ENCODE measurements at places on chromosomes 1 and 21. TPM values are rescaled to one million over a fixed set of nuclear protein-coding genes. Genes with fewer than 3 reads are reported as not detected.

GRCh38 chr1:115063228-115063901 is 25.9 kb downstream of the TSPAN2 start:
- peak; percentile 75 for DNase-seq

Gene VANGL2
- not detected for polyA plus RNA-seq

DNA sequence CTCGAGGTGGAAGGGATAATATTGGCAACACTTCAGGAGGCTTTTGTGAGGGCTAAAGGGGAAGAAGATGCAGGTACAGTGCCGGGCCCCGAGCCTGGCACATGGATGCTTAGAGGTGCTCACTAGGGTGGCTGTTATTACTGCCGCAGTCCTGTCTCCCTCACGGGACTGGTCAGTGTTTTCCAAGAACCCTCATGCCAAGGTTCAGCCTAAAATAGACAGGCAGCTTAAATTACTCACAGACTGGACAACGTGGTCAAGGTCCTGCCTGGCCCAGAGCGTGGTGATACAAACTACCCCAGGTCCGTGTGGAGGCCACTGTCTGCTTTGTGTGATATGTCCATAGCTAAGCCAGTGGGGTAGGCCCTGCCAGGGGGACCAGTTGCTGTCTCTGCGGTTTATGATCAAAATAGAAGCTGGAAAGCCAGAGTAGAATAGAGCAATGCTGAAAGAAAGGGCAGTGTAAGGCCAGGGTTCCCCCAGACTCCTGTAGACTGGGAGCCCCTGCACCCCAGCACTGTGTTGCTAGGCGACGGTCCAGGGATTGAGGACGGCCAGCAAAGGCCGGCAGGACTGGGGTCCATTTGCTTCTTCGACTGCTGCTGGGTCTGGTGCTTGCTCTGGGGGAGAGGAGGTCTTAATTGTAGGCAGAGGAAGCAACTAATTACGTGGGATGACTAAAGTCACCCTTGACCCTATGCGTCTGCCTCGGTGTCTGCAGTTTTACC is 36.1 kb downstream of the ELAPOR1 start:
- DNase-seq, result no peak

DNA sequence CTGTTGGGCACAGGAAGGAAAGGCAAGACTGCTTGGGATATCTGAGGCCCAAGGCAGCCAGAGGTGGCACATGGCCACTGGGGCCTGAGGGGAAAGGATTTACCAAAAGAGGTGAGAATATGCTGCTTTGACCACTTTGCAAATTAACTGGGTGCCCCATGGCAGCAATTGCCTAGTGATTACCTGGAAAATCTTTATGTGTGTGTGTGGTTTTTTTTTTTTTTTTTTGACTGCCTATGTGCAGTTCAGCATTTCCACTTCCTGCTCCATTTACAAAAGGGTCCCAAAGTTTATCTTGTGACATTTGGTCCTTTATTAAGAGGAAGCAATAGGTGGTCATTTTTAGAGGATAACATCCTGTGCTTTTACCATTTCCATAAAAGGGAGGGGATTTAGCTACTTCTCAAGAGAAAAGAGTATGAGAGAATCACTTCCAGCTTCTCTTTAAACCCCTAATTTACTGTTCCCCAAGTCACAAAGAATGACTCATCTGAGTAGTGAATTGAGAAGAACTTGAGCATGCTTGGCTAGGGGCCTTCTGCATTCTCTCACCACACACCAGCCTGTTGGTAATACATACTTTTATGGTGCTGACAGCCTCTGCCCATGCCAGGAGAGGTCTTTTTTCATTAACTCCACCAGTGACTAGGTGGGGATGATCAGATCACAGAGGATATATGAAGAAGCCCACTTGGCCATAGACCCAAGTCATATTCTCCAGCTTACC is 52.1 kb downstream of the SYDE2 start:
- DNase-seq, result no peak

GRCh38 chr1:248847181-248847955 is 9.3 kb downstream of the ZNF672 start:
- DNase-seq, result no peak

DNA sequence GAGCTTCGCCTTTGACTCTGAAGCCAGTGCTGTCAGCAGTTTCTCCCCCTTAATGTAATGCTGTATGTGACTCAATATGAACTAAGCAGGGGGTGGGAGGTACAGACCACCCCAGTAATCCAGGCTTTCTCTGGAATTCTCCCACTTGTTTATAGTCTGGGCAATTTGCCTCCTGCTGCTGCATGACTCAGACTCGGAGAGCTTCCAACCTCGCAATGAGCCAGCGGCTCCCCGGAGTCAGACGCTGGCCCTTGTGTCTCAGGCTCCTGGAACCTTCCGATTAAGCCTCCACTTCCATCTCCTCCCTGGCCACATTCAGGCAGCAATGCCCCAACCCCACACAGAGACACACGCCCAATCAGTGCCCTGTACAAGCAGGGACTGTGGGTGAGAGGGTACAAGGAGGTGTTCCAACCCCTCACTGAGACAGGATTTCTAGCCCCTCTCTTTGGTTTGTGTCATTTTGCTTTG is 471.7 kb upstream of the VAMP3 start:
- DNase-seq, result no peak

Gene GPR37L1
- 0.03 TPM for polyA plus RNA-seq

DNA sequence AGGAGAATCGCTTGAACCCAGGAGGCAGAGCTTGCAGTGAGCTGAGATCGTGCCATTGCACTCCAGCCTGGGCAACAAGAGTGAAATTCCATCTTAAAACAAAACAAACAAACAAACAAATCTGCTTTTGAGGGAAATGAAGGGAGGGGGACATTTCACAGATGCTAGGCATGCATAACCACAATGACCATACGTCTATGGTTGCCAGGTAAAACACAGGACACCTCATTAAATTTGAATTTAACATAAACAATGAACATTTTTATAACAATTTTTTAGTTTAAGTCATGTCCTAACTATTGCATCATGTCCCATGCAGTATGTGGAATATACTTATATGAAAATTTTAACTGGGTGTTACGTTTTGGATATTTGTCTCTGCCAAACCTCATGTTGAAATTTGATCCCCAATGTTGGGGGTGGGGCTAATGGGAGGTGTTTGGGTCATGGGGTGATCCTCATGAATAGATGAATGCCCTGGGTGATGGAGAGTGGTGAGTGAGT is 31.0 kb upstream of the ZBTB18 start:
- DNase-seq, result no peak

- DNase-seq, result no peak
Observed at GRCh38 chr1:150954708-150955107, 19.9 kb downstream of the CERS2 start.

GRCh38 chr1:42930178-42931107 is 28.2 kb downstream of the SLC2A1 start:
- DNase-seq, result no peak

DNA sequence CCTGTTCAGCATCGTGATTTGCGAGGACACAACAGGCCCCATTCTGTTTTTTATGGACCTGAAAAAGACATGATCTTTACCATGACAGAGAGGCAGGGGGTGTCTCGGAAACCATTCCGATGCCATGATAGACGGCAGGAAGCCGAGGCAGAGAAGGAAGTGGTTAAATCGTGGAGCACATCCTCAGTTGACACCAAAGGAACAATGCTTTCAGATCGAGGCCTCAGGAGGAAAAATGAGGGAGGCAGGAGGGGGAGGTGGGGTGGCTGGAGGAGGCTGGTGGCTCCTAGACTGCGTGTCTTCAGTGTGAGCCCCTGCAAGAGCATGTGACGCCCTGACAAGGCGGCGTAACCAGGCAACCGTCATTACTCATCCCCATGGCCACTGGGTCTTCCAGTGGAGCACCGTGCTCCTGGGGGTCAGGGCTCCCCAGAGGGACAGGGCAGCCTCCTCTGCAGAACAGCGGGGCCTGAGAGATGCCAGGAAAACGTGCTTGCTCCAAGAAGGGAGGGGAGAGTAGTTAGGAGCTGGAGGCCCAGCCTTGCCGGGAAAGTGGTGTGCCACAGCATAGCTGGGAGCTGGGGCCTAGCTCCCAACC is 172.8 kb upstream of the TMEM51 start:
- no peak for DNase-seq

DNA sequence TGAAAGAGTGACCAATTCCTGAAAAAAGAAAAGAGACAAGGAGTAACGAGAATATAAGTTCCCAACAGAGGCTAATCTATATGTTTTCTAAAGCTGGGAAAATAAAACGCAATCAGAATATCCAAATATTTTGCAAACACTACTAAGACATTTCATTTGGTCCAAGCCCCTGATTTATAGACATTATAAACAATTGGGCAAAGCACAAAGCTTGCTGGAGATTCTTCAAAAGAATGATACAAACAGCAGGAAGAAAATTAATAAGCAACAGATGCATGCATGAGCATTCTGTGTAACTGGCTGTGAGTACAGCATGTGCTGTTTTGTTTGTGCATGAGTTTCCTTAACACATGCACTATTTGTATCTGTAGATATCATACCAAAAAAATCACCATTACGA is 552.9 kb downstream of the LTN1 start:
- no peak for DNase-seq

Gene LYPLAL1
- polyA plus RNA-seq, result 44.0 TPM

Gene TIE1
- not detected for polyA plus RNA-seq

Gene SPRR5
- not detected for polyA plus RNA-seq

Gene SLC44A5
- polyA plus RNA-seq, result 1.4 TPM

- DNase-seq, result no peak
Observed at GRCh38 chr1:65255035-65255655, 54.2 kb upstream of the DNAJC6 start.

- no peak for DNase-seq
Observed at GRCh38 chr1:246629976-246630375, 63.7 kb downstream of the CNST start.

DNA sequence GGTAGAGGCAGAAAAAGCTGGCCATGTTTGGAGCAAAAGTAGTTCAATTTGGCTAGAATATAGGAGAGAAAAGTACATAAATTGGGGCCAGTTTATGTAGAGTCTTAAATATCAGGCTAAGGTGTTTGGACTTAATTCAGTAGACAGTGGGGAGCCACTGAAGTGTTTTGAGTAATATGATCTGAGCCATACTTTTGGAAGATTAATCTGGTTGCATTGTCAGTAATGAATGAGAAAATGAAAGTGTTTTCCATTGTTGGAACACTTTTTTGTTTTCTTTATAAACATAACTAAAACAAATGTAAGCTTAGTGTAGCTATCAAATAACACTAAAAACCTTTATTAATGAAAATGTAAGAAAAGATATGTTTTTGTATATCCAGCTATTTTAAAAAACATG is 42.1 kb downstream of the POU2F1 start:
- DNase-seq, result no peak

- DNase-seq, result no peak
Observed at GRCh38 chr1:160739098-160739511, at the start of gene SLAMF7. SLAMF7 (plus strand) TSS chr1:160739247; CDS start chr1:160739302, 55 bp downstream.

DNA sequence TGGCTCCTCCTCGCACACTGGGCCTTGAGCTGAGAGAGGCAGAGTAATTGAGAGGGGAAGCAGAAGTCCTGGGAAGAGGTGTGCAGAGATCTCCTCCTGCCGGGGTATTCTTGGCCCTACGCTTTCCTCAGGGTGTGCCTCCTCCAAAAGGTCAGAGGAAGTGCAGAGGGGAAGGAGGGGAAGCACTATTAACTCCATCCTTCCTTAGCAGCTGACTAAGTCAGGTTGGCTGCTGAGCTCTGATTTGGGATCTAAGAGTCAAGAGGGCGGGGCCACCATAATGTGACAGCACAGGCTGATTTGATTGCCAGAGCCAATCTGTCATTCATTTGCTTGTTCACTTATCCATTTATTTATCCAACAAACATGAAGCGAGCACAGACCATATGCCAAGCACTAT is 12.3 kb downstream of the ATP2B4 start:
- DNase-seq, result no peak

- no peak for DNase-seq
Observed at GRCh38 chr1:51088474-51088873, 13.6 kb upstream of the C1orf185 start.

Gene CLCA1
- not detected for polyA plus RNA-seq

DNA sequence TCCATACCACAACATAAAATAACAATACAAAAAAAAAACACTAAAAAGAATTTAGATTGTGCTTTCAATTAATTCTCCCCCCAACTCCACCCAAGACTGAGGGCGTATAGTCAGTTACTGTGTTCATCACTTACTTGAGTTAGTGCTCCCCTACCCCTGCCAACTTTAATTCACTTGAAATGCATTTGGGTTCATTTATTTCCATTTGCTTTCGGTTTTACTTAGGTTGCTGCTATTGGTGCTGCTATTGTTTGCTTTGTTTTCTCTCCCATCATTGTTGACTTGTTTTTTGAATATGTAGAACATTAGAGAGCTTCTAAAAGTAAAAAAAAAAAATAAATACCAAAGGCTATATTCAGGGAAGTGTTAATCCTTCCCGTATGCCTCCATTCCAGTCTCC is 10.7 kb upstream of the CYYR1 start:
- DNase-seq, result no peak

- DNase-seq, result no peak
Observed at GRCh38 chr21:17455028-17455353, 57.9 kb upstream of the CXADR start.

Gene UMODL1
- polyA plus RNA-seq, result 0.05 TPM

GRCh38 chr1:187987236-187987776 is 1158.6 kb downstream of the PLA2G4A start:
- DNase-seq, result no peak

Gene HIVEP3
- 4.6 TPM for polyA plus RNA-seq

GRCh38 chr1:84758968-84759491 is 68.8 kb upstream of the SSX2IP start:
- no peak for DNase-seq

- no peak for DNase-seq
Observed at GRCh38 chr1:178057141-178057765, 36.7 kb upstream of the RASAL2 start.

DNA sequence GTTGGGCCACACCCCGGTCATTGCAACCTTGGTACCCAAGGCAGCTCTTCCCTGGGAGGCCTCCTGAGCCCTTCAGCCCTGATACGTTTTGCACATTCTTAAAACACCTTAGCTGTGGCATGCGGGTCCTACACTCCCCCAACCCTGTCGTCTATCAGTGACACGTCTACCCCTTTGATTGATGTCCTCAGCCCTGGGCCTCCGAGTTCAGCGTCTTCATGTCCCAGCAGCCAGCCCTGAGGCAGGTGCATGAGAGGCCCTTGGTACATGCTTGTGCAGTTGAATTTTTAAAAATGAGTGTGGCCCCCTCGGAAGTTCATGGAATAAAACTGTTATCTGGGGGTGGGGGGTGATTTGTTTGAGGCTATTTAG is 38.9 kb upstream of the ADARB1 start:
- DNase-seq, result no peak

Gene LRRC53
- not detected for polyA plus RNA-seq

GRCh38 chr1:113046569-113046968 is 26.4 kb upstream of the LRIG2 start:
- no peak for DNase-seq

- no peak for DNase-seq
Observed at GRCh38 chr1:32341971-32342370, 5.9 kb upstream of the MARCKSL1 start.

Gene TNFRSF14
- 73.5 TPM for polyA plus RNA-seq

Measured in CD4-positive, CD25-positive, alpha-beta regulatory T cell (primary cell).